ENCODE measurements at places on chromosomes 11 and 22.

DNA sequence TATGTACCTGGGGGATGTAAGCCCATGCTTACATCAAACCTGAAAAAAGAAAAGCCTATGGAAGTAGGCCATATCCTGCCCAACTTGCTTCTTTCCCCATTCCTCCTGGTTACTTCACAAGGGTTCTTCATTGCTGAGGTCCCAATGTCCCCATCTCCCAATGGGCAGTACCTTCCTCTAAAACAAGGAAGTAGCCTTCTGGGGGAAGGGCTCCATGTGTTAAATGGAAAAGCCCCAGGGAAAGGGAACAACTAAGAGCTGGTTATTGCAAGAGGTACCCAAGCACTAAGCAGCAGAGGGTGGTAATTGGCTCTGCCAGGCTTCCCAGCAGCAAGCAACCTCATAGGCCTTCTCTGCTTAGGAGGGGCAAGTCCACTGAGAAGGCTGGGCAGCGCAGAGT lies 11.3 kb downstream of the TMEM216 start:
- no peak for DNase-seq

DNA sequence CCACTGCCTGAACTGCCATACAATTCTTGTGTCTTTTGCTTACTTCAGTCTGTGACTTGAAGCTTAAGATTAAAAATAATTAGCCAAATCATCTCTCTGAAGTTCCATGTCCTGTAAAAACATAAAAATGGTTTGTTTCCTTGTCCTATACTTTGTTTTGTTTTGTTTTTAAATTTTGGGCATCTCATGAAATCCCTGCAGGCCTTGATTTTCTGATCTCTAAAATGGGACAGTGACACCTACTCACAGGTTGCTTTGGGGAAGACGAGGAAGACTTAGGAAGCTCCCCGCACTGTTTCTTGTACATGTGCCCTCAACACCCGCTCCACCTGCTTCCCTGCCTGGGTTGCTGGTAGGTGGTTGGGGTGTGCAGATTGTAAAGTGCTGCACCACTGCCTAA lies 38.9 kb downstream of the TSPAN18 start:
- no peak for DNase-seq

DNA sequence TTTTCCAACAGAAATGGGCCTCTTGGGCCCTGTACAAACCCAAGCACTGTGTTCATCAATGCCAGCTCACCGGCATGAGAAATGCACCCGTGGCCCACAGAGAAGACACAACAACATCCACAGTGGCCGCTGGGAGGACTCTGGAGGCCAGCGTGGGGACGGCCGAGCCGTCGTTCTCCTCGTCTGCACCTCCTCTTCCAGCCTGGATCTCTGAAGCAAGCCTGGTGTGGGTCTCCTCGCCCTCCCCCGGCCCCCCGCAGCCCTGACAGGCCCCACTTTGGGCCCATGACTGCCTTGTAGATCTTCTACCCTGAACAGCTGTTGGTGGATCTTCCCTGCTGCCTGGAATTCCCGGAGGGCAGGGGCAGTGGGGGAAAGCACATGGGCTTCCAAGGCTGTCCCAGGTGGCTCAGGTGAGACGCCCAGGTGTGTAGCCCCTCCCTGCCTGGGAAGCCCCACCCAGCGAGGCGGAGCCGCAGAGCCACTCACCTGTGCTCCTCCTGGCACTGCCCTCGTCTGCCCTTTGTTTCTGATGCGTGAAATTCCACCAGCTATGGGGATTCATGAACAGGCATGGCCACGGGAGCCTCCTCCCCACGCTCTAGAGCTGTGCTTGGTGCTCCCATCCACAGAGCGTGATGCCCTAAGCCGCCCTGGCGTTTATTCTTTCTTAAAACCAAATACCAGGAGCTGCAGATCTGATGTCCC lies 225.9 kb downstream of the BRD1 start:
- DNase-seq = no peak

- DNase-seq = no peak
Observed at GRCh38 chr11:119738059-119738439, 9.0 kb upstream of the NECTIN1 start.

DNA sequence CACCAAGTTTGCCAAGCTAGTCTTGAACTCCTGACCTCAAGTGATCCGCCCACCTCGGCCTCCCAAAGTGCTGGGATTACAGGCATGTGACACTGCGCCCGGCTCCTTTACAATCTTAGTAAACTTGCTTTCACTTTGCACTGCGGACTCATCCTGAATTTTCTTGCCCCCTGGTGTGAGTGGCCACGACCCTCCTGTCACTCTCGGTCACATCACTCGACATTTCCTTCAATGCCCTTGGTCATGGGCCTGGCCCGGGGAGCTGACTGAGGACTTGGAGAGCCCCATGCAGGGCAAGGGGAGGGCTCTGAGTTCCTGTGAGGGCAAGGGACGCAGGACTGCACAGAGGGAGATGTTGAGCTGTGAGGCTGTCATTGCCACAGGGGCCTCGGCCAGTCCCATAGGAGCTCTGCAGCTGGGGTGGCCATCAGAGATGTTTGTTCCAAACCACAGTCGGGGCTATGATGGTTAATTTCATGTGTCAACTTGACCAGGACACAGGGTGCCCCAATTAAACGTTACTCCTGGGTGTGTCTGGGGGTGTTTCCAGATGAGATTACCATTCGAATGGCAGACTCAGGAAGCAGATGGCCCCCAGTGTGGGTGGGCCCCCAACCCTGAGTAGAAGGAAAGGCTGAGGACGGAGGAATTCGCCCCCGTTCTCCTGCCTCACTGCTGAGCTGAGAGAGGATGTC lies 21.2 kb downstream of the A4GALT start:
- no peak for DNase-seq

- DNase-seq = no peak
Observed at GRCh38 chr11:12375720-12376119, 1.7 kb upstream of the PARVA start.

- no peak for DNase-seq
Observed at GRCh38 chr11:73205661-73206343, 12.3 kb upstream of the P2RY2 start.

DNA sequence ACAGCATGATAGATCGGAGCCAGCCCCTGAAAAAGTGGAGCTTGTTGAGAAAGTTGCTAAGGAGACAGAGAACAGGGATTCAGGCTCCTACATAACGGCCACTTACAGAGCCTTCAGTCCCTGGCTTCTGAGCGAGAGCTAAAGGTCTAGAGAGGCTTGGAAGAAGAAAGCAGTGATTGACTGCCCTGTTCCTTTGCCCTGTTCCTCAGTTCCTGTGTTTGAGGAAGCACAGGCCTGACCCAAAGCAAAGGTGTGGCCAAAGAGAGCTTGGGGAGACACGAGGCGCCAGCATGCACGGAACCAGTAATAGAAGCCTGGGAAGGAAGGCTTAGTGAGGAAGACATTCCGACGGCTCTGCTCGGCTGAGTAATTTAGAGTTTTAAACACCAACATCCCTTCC lies 74.1 kb upstream of the CSNK2A3 start:
- no peak for DNase-seq

GRCh38 chr11:7089328-7090251 lies 792 bp downstream of the RBMXL2 start:
- no peak for DNase-seq

DNA sequence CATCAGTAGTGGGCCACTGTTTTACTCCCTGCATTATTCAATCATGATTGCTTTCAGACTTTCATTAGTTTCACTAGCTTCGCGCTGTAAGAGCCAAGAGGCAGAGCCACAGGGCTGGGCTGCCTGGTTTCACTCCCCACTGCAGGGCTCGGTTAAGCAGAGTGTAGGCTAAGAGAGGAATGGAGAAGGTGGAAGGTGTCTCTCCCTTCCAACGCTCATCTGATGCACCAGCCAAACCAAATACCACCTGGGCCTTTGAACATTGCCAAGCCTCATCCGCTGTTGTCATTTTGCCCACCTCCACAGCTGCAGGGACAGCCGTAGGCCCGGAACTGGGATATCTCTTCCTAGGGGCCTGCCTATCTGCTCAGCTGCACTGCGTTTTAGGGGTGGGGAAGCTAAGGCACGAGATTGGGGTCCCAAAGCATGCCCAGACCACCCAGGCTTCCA lies 480 bp upstream of the SMARCB1 start:
- DNase-seq = no peak

GRCh38 chr11:120336641-120337354 lies 585 bp downstream of the ARHGEF12 start:
- DNase-seq = peak; percentile 36

DNA sequence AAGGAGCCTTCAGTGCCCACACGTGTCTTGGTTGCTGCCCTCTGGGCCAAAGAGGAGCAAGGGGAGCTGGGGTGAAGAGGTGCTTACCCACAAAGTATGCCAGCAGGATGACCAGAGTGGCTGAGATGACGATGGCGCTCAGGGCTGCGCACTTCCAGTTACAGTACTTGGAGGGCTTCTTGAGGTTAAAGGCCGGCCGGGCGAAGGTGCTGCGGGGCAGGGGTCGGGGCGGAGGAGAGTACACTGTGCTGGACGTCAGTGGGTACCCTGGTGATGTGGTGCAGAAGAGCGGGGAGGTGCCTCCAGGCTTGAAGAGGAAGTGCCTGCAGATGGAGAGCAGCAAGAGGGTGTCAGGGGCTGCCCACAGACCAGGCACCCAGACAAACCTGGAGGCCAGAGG lies 315.0 kb upstream of the NARS2 start:
- no peak for DNase-seq

- DNase-seq = no peak
Observed at GRCh38 chr11:95239871-95240649, 9.1 kb upstream of the SESN3 start.

DNA sequence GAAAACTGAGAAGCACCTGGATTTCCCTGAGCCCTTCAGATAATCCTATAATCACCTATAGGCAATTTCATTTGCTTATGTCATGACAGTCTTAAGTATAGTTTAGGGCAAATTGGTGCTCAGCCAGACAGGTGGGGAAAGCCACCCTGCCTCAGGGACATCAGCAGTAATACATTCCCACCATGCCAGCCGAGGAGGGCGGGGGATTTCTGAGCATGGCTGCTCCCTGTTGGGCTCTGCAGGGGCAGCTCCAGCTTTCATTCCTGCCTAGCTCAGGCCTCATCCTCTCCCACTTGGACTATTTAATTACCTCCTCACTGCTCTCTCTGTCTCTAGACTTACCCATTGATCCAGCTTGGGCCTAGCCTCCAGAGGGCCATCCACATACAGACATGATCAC lies 9.0 kb upstream of the DRD2 start:
- DNase-seq = no peak

DNA sequence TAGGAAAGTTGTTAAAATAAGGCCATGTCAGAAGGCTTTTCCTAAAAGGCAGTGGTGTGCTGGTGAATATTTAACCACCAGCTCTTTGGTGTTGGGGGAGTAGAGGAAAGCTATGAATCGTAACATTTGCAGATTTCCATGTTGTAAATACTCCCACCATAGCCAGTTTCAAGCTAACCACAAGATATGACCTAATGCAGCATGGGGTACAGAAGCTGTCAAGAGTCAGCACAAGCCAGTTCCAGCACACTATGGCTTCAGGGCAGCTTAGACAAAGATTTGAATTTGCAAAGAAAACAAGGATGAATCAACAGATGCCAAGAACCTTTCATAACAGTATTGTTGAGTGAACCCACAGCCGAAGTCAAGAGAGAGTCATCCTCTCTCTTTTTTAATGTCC lies 40.0 kb downstream of the COMMD9 start:
- no peak for DNase-seq

DNA sequence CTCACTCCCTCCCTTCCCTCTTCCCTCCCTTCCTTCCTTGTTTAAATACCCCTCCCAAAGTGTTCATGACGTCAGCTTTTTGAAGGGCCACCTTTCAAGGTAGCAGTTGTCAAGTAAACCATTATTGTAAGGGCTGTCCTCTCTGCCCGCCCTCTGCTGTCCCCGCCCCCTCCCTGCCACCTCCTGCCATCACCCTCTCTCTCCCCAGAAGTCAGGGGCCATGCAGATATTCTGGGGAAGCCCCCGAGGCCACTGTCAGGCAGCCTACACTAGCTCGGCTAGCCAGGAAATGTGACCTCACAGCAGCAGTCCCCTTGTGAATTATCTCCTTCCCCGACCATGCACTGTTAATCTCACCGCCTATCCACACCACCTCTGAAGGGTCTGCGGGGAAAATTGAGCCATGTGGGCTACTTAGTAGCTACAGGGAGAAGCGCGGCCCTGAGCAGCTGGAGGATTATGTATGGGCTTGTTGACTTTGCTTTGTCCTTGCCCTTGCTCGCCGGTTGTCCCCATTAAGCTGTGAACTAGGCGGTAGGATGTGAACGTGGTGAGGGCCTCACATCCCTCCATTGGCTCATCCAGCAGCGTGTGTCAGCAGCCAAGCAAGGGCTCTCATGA lies 42.1 kb upstream of the ATXN10 start:
- DNase-seq = no peak

DNA sequence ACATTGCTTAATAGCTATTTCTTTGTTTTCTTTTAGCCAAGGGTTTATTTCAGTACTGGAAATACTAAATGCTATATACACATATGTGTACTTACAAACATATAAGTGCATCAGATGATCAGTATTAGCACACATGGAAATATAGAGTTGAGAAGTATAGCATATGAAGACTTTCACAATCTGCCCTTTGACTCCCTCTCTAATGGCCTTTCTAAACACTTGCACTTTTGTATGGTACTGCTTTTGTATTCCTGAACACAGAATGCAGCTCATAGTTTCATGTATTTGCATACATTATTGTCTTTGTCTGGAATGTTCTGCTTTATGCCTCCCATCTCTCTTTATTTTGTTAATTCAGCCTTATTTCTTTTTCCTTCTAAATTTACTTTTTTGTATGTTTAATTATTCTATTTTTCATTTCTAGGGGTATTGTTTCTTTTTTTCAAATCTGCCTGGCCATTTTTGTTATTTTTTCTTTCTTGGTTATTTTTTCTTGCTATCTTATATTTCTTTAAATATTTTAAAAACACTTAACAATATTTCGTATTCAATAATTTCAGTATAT lies 28.8 kb downstream of the ACER3 start:
- DNase-seq = no peak

GRCh38 chr22:42231929-42232328 lies 38.5 kb downstream of the TCF20 start:
- no peak for DNase-seq

DNA sequence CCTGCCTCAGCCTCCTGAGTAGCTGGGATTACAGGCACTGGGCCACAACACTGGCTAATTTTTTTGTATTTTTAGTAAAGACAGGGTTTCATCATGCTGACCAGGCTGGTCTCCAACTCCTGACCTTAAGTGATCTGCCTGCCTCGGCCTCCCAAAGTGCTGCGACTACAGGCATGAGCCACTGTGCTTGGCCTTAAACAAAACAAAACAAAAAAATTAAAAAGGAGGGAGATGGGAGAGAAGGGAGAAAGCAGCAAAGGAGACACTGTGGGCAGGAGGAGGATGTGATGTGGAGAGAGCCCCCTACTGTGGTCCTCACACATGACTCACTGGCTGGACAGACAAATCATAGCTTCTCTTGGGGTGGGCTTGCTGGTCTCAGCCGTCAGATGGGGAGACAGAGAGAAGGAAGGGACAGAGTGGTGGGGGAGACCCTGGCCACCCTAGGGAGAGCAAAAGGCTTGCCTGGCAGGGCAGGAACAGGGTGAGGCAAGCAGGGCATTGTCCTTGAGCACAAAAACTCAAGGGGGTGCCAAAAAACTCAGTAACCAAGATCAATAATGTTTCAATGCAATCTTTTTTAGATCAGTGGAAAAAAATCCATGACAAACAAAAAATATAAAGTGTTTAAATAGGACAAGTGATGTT lies 31.6 kb downstream of the TPST2 start:
- no peak for DNase-seq

- DNase-seq = no peak
Observed at GRCh38 chr11:283405-284104, 5.3 kb downstream of the NLRP6 start.

GRCh38 chr11:69245041-69245440 lies 48.9 kb upstream of the MYEOV start:
- DNase-seq = no peak

GRCh38 chr11:14237444-14237961 lies 121.5 kb downstream of the RRAS2 start:
- DNase-seq = no peak

- DNase-seq = no peak
Observed at GRCh38 chr11:129828301-129828836, 12.7 kb downstream of the TMEM45B start.

Measured in stimulated activated CD4-positive, alpha-beta T cell treated with anti-CD3 and anti-CD28 coated beads, Interleukin-4, amount 100 ng/mL, for 24 hours (primary cell).